Esophagus squamous epithelium (tissue), 5 donors: ENCODE measurements at places on chromosomes 1 and 21.

GRCh38 chr1:153635872-153636271, 2.0 kb downstream of the CHTOP start:
- no peak for DNase-seq

DNA sequence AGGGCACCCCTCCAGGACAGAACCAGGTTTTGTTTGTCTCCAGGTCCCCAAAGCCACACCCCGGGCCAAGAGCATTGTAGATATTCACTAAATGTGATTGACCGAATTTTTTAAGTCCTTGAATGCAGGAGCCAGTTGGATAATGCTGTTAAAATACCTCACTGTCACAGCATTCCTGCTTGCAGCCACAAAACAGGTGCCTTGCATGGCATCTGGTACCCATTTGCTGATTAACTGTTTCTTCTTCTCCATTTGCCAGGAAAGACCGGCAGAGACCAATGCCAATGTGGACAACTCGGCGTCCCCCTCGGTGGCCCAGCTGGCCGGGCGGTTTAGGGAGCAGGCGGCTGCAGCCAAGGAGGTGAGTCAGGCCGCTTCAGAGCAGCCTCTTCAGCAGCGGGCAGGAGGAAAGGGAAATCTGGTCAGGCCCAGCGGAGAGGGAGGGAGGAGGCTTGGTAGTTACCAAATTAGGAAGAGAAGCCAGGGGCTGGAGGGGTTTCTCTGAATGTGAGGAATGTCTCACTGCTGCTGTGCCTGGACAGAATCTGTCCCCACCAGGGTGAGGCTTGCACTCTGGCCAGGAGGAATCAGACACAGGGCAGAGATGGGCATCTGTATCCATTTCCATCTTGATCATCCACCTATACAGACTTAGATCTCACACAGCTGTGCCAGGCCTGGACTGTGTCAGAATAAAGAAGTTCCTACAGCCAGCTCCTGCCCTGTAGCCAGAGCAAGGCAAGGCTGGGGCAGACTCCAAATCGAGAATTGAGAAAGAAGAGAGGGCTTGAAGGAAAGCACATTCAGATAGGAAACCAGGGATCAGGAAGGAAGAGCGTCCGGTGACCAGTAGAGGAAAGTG, 37.9 kb upstream of the MPZL1 start:
- DNase-seq, result no peak

DNA sequence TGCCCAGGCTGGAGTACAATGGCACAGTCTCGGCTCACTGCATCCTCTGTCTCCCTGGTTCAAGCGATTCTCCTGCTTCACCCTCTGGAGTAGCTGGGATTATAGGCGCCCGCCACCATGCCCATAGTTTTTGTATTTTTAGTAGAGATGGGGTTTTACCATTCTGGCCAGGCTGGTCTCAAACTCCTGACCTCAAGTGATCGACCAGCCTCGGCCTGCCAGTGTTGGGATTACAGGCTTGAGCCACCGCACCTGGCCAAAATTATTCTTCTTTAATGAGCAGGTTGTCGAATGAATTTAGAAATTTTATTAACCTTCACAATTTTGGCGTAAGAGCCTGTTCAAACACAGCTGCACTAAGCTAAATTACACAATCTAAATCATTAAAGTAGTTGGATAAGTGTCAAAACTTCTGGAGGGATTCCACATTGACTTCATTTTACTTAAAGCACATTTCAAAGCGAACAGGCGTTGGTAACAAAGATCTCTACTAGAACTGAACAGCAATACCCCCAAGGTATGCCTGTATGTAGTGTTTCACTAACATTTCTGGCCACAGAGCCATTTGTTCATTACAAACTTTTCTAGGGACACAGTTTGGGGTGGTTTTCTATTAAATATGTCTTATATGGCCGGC, 5.2 kb upstream of the CTH start:
- no peak for DNase-seq

DNA sequence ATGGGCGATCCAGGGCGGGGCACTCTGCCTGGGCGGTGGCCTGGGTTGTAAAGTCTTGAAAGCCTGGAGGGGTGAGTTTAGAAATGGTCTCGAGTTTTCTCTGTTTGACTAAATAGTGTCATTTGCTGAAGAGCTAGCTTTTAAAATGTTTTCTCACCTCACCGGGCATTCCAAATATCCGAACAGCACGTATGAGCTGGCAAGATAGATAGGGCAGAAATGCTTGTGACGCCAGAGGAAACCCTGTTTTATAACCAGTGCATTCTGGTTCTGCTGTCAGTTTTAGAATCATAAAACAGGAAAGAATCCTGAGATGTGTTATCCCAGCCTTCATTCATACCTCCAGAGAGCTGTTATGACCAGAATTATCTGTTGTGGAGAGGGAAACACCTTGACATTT, 725 bp downstream of the RTCA start:
- no peak for DNase-seq

DNA sequence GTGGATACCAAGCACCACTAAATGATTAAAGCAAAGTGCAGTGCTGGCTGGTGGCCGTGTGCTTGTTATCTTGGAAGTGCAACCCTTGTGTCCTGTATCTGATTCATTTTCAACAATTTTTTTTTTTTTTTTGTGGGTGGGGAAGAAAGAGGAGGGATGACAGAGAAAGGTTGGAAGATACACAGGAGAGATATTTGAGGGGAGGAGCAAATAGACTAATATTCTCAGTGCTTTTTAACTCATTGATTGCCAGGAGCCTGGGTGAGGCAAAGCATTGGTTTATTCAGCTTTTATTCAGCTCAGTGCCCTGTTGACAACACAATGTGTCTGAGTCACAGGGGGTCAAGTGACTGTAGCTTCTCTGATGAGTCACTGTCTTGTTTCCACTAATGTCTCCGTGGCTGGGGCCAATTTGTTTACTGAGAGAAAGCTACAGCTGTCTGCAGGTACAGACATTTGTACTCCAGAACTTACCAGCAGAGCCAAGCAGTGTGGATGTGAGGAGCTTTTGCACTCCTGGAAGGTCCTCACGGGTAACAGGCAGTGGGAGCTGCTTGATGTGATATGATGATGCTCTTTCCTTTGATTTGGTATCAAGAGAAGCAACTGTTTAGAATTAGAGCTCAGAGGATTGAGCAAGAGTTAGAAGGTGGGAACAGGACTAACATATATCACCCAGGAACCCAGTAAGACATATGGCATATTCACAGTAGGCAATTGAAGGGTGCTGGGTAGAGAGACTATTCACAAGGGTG, 23.6 kb upstream of the DNM3 start:
- no peak for DNase-seq

- DNase-seq, result no peak
Observed at GRCh38 chr1:243916160-243916559, 66.1 kb upstream of the AKT3 start.

DNA sequence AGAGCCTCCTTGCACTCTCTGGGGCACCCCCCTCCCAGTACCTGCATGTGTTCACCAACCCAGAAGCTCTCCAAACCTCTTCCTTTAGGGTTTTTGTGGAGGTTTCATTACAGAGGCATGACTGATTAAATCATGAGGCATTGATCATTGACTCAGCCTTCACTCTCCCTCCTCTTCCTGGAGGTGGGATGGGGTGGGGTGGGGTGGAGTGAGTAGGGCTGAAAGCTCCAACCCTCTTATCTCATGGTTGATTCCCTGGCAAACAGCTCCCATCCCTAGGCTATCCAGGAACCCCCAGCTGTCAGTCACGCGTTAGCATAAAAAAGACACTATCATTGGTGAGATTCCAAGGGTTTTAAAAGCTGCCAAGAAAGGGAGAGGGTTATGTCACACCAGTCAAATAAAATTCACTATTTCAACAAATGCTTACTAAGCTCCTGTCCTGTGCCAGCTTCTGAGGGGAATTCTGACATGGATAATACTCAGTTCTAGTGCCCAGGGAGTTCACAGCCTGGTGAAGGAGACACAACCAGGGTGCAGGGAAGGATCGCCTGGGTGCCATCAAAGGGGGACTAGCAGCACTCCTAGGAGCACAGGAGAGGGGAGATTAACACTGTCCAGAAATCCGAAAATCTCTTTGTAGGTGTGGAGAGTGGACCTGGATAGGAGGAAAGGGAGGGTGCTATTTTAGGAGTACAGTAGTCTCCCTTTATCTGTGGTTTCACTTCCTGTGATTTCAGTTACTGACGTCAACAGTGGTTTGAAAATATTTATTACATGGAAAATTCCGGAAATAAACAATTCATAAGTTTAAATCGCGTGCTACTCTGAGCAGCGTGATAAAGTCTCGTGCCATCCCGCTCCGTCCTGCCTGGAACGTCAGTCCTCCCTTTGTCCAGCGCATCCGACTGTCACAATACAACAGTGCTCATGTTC, 6.8 kb upstream of the IL24 start:
- DNase-seq, result no peak

DNA sequence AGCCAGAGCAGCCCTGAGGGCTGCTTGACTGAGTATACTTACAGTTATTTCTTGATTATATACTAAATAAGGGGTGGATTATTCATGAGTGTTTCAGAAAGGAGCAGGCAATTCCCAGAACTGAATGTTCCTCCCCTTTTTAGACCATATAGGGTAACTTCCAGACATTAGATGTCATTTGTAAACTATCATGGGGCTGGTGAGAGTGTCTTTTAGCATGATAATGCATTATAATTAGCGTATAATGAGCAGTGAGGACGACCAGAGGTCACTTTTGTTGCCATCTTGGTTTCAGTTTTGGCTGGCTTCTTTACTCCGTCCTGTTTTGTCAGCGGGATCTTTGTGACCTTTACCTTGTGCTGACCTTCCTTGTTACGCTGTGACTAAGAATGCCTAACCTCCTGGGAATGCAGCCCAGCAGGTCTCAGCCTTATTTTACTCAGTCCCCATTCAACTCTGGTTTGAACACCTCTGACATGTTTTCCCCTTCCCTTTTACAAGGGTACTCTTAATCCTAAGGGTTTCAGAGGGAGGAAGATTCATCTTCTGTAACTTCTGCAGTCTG, 16.2 kb downstream of the KCTD3 start:
- DNase-seq, result no peak

DNA sequence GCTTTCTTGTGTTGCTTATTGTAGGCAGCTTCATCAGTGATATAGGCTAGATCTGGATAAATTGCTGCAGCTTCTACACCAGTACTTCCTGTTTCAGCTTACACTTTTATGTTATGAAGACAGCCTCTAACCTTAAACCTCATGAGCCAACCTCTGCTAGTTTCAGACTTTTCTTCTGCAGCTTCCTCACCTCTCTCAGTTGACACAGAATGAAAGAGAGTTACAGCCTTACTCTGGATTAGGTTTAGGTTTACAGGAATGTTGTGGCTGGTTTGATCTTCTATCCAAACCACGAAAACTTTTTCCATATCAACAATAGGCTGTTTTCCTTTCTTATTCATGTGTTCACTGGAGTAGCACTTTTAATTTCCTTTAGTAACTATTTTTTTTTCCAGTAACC, 76.9 kb upstream of the RNPC3 start:
- no peak for DNase-seq

GRCh38 chr1:229325853-229326487, 16.9 kb downstream of the CCSAP start:
- DNase-seq, result no peak

GRCh38 chr1:69121723-69122122, 446.0 kb upstream of the LRRC7 start:
- DNase-seq, result no peak

DNA sequence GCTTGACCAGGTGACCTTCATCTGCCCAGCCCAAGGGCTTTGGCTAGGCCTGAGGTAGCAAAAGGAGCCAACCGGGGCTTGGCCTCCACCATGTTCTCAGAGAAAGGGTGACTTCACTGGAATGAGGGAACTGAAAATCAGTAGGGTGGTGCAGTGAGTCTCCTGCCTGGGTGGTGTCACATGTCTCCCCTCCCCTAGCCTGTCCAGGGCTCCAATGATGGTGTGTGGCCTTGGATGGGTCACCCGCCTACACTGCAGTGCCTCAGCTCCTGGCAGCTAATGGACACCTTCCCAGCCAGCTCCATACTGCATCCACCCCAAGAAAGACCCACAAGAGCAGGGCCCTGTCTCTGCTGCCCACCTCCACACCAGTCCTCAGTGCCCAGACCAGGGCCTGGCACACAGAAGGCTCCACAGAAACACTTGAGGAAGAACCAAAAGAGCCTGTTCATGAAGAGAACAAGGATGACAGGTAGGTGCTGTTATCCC, 678.7 kb downstream of the MATN1 start:
- DNase-seq, result no peak

DNA sequence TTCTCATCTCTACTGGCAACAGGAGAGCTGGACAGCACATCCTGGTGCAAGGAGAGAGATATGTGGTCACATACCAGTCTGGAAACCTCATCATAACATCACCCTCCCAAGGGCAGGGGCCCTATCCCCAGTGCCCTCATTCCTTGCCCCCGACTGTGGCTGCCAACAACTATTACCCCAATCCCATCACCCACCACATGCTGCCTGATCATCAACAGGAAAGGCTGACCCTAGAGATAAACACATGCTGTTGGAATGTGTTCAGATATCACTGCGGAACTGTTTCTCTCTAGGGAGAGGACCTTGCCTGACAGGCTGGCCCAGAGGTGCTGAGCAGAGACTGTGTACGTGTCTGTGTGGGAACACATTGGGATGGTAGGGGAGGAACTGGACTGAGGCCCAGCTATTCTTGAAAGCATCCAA, 4.5 kb upstream of the INKA2 start:
- no peak for DNase-seq

DNA sequence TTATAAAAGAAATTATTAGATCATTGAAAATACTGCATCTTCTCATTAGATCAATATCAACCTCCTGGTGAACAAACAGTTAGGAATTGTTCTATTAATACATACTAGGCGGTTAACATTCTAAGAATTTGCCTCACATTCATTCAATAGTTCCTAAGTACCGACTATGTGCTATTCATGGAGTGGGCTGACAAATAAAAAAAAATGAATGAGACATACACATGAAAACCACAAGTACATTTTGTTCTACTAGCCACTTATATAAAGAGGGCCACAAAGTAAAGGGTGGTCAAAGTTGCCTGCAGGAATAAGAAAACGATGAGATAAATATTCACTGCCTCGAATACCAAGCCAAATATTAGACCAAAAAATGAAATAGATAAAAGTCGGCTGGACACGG, 294.4 kb downstream of the SDCCAG8 start:
- no peak for DNase-seq

DNA sequence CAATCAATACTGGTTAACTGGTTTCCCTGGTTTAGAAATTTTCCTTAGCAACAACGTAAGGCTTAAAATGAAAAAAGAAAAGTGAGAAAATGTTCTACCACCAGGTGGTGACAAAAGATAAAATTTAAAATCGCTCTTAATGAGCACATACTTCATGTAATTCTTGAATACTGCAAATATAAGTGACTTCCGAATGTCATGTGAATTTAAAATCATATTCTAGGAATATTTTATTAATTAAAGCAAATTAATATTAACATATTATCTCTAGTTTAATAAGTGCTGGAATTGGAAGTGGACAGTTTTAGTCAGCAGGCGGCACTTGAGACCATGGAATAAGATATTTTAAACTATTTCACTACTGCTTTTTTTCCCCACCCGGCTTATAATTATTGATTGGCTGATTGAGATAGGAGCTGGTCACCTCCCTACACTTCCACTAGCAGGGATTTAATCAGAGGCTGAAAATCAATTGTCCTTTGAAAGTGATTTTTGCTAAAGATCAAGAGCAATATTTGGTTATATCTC, 5.0 kb upstream of the ADAMTS1 start:
- DNase-seq, result no peak

GRCh38 chr1:109635862-109636200, 16.2 kb downstream of the AMPD2 start:
- DNase-seq, result no peak
